Effector memory CD8-positive, alpha-beta T cell (primary cell): ENCODE measurements at places on chromosomes 6 and 20.

GRCh38 chr6:71031912-71032311 lies 75.1 kb upstream of the B3GAT2 start:
- no peak overlapping the region for H3K27ac ChIP-seq
- H3K4me3 ChIP-seq, result no peak overlapping the region
- DNase-seq, result no peak
- H3K36me3 ChIP-seq, result peaks cover 3% of the 10 kb centered on the region

DNA sequence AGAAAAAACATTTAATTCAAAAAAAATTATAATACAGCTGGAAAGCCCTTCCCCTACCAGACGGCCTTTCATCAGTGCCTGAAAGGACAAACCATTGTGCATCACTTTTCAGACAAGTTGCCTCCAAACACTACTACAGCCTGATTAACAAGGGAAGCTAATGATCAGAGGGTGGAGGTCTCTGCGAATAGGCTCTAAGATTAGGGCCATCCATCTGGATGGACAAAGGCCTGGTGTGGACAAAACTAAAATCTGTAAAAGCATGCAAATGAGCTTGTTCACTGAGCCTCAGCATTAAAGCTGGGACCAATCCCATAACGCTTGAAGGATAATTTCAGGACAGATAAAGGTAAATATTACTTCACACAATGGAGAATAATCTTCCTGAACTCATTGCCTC lies 228.7 kb upstream of the PLN start:
- no peaks in the 10 kb centered on the region for H3K4me1 ChIP-seq
- DNase-seq, result no peak
- no peaks in the 10 kb centered on the region for H3K36me3 ChIP-seq
- H3K4me3 ChIP-seq, result no peak overlapping the region

- peak overlapping the region; percentile 11 for H3K4me3 ChIP-seq
- H3K4me1 ChIP-seq, result peaks cover 14% of the 10 kb centered on the region
- DNase-seq, result no peak
- peaks cover 7% of the 10 kb centered on the region for H3K36me3 ChIP-seq
Measured at GRCh38 chr6:135021310-135022049, 33.1 kb downstream of the HBS1L start.

- peaks cover 19% of the 10 kb centered on the region for H3K4me1 ChIP-seq
- no peak for DNase-seq
- H3K36me3 ChIP-seq, result peaks cover 39% of the 10 kb centered on the region
- H3K27ac ChIP-seq, result no peak overlapping the region
Measured at GRCh38 chr6:26019261-26019830, 56.7 kb downstream of the TRIM38 start.

GRCh38 chr20:32281711-32282110 lies 4.3 kb downstream of the KIF3B start:
- H3K4me1 ChIP-seq, result peaks cover 43% of the 10 kb centered on the region
- no peak overlapping the region for H3K4me3 ChIP-seq
- no peaks in the 10 kb centered on the region for H3K27me3 ChIP-seq
- peak overlapping the region; percentile 10 for H3K27ac ChIP-seq
